ENCODE measurements at places on chromosomes 11 and 22.

DNA sequence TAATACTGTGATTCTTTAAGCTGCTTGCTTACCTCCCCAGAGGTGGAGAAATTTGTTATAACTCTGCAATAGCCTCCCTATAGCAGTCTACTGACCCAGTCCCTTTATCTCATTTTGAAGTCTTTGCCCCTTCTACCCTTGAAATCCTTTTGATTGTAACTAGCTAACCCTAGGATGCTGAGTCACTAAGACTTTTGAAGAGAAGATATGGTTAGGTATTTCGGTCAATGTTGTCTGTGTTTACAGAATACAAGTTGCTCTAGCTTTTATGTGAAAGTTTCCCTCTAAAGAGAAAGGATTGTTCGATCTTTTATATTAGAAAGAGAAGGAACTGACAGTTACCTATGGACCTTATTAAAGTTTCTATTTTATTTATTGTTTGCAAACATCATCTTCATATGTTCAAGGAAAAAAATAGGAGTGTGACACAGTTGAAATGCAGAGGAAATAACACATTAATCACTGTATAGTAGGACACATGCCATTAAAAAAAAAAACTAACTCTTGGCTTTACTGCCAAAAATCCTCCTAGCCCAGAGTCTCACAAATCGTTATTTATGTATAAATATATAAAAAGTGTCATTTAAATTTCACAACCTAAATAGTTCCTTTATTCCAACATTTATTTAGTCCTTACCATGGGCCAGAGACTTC, 3.1 kb downstream of the HYLS1 start:
- no peak for DNase-seq

GRCh38 chr11:33480626-33481025, 220.0 kb downstream of the C11orf91 start:
- DNase-seq = no peak

DNA sequence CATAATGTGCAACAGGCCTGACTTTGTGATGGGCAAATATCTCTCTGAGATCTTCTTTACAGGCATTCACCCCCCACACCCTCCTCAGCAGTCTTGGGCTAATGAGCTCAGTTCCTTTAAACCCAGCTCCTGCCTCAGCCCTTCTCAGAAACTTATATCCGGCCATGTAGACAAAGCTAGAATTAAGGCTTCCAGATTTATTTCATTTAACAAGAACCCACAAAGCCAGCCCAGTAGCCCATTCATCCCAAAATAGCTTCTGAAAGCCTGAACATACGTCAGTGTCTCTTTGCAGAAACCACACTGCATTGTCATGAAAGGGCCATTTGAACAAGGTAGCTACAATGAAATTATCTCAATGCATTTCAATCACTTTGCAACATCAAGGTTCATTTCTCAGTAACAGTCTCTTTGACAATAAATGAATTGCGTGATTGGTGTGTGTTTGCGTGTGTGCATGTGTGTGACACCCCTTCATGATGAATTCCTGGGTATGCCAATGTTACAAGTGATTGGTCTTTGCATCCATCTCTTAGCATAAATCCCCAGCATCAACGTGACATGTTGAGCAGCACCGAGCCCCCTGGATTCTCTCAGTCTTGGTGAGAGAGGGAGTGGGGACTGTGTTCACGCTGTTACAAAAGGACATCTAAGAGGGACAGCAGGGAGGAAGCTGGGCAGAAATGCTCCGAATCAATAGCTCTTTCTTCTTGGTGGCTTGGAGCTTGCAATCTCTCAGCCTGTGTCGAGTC, 299.6 kb downstream of the KIRREL3 start:
- DNase-seq = no peak

DNA sequence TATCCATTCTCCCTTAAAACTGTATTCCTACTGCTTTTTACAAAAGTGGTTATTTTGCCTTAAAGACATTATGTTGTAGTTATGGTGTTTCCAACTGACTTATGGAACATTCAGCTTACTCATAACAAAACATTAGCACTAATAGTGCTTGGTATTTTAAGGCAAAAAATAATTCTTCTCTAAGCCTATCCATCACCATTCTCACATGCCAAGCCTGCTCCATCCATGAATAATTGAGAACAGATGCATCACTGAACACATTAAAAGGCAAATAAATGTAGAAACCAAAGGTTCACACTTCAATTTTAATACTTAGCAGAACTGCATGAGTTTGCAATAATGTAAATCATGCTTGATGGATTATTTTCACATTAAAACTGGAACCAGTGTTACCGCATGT, 42.3 kb upstream of the DDI1 start:
- no peak for DNase-seq

DNA sequence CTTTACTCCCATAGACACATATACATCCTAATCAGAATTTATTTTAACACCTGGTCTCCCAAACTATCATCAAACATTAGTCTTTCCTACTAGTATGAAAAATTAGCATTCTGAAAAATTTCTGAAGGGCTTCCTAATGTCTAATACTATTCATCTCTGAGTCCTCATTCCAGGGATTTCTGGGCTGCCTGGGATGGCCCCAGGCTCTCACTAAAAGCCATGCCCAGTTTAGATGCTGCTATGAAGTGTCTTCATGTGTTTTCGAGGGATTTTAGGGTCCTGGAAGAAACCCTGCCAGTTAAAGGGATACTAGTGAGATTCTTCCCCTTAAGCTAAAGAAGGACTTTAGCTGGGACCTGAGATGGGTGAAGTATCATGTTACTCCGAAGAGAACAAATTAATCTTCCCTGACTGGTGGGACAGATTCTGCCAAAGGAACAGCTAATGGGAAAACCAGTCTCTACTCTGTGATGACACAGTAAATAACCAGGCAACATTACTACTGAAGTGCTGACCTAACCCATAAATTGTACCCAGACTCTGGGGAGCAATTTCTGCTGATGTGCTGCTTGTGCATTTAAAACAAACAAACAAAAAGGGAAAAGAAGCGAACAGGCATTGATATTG, 342.6 kb downstream of the SOX6 start:
- no peak for DNase-seq

DNA sequence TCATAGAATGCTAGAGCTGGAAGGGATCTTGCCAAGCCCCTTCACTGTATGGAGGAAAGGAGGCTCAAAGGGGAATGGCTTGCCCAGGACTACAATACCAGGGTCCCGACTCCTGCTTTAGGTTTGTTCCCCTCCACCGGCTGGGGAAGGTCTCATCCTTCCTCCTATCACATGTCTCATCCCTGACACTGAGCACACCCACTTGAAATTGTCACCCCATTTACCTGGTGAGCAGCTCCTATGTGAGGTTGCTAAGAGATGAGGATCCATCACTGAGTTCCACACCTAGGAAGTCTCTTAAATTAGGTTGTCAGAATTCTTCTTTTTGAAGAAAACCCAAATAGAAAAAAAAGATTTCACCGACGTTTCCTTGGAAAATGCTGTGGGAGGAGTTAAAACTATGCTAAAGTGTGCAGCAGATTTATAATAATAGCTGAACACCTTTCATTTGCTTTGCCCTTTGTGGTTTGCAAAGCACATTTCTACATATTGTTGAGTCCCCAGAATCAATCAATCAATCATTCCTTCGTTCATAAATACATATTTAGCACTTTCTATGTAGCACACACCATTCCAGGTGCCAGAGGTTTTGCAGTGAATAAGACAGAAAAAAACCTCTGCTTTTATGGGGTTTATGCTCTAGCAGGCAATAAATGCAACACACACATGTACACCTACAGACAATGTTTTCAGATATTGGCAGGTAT, 91.7 kb downstream of the TENM4 start:
- DNase-seq = no peak

DNA sequence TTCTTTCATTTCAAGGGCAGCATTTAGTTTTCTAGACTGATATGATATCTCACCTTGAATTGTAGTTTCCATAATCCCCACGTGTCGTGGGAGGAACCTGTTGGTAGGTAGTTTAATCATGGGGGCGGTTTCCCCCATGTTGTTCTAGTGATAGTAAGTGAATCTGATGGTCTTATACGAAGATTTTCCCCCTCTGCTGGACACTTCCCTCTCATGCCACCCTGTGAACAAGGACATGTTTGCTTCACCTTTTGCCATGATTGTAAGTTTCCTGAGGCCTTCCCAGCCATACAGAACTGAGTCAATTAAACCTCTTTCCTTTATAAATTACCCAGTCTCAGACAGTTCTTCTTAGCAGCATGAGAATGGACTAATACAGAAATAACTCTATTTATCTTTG, 851.1 kb upstream of the FAT3 start:
- DNase-seq = no peak

DNA sequence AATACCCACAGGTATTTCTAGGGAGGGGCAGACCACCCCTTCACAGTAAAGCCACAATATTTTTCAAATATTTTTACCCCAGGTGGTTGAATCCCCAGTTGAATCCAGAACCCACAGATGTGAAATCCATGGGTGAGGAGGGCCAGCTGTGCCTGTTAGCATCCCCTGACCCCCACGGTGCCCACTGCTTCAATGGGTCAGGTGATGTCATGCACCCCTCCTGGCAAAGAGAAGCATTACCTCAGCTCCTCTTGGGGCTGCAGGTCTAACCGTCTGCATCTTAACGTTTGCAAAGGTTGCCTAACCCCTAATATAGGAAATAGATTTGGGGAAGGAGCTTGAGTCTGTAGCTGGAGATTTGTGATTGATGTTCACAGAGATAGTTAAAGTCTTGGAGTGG, 24.7 kb upstream of the IL17RA start:
- no peak for DNase-seq

DNA sequence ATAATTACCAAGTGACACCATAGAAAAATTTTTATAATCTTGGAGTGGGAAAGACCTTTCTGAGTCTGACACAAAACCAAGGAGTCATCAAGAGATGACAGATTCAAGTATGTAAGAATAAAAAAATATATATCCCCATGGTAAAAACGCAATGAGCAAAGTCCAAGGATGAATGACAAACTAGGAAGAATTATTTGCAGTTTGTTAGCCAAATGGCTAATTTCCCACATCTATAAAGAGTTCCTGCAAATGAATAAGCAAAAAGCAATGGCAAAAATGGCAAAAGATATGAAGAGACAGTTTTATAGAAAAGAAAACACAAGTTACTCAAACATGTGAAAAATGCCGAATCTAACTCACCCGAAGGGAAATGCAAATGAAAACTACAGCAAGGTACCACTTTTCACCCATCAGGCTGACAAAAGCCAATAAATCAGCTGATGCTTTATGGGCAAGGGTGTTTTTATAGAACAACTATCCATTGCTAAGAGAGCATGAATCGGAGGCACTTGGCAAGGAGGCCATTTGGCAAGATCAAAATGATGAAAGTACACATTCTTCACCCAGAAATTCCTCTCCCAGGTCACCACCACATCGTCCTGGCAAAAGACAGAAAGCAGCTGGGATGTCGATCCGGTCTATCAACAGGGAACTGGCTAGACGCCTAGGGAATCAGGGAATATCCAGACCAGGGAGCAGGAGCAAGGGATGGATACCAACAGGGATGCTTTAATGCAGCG, 21.1 kb upstream of the KLHL35 start:
- DNase-seq = no peak

DNA sequence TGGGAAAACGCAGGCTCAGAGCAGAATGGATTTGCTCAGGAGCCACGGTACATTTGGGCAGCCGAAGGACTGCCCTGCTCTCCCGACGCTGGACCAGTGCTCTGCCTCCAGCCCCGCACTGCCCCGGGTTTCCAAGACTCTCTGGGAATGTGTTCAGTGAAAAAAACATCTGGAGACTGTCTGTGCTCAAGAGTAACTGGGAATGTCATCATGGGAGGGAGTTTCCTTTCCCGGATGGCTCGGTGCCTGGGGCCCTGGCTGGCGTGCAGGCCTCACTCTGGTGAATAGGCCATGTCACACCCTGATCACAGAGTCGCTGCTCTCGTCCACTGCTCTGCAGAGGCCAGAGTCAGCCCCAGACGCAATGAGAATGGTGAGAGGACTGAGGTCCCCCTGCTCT, 9.8 kb upstream of the APOL6 start:
- peak; percentile 93 for DNase-seq

GRCh38 chr11:78168539-78169477, 19.6 kb downstream of the KCTD21 start:
- peak; percentile 76 for DNase-seq

DNA sequence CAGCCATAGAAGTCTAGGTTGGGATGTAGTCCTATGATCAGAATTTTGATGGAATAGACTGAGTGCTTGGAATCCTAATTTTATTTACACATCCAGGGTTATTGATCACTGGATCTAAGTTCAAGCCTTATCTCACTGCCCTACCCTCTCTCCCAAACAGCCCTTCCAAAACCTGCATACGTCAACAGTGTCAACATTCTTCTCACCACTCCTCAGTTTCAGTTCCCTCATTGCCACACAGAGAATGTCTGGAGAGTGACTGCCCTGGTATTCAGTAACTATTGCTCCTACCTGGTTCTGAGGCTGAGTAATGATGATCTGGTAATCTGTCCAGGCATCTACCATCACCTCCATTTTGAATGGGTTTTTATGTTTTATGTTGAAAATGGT, 60.0 kb downstream of the GLYATL1 start:
- DNase-seq = no peak

GRCh38 chr11:70307176-70307575, 36.7 kb downstream of the PPFIA1 start:
- no peak for DNase-seq

- DNase-seq = no peak
Measured at GRCh38 chr11:93775289-93775688, 8.8 kb upstream of the MED17 start.

DNA sequence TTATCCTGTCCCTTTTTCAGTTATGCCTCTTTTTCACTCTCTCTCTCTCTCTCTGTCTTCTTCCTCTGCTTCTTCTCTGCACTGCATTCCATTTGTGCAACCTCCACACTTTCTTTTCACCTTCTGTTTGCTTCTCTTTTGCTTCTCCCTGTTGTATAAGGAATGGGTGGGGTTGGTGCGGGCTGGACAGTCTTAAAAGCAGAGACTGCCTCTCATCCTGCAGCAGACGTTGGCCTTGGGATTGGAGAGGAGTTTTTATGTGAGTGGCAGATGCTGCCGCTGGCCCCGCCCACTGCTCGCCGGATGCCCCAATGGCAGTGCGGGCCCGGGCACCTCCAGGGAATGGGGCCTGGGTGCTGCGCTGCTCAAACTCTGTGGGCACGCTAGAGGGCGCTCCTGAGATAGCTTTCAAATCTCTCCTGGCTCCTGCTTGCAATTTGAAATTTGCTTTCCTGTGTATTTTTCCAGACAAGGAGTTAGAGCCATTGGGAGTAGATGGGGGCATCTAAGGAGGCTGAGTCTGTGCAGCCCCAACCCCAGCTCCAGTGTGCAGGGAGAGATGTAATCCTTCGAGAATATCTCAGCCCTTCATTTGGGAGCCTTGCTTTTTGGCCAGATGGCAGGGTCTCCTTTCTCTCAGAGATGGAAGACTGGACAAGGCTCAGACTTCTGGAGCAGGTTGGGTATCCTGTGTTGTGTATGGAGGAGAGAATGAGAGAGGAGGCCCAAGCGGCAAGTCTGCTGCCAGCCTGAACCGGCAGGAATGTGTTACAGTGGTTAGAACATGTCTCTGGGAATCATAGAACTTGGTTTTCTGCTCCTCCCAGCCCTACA, 81.2 kb downstream of the GRAMD1B start:
- DNase-seq = peak; percentile 88
